ENCODE measurements at places on chromosomes 3 and 15.

GRCh38 chr15:100211855-100212850 lies 129.6 kb downstream of the ADAMTS17 start:
- DNase-seq, result no peak

DNA sequence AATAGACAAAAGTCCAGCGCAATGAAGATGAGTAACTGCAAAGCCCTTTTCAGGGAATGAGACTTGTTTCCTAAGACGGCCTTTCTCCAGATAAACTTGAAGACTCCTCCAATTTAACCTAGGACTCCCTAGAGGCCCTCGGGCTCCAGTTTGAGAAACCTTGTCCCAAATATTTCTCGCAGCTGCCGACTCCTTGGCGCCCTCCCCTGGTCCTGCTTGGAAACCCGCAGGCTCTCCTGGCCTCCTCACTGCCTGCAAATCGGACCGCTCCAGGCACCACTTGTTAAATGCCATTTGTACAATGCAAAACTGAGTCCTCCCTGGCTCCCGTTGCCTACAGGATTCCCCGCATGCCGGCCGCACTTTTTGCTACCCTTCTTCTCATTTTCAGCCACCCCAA lies 36.8 kb downstream of the MUC4 start:
- no peak for DNase-seq

- DNase-seq, result no peak
Observed at GRCh38 chr3:65996589-65996988, 42.1 kb downstream of the MAGI1 start.

- DNase-seq, result no peak
Observed at GRCh38 chr3:119401069-119401468, 62.3 kb downstream of the TMEM39A start.

DNA sequence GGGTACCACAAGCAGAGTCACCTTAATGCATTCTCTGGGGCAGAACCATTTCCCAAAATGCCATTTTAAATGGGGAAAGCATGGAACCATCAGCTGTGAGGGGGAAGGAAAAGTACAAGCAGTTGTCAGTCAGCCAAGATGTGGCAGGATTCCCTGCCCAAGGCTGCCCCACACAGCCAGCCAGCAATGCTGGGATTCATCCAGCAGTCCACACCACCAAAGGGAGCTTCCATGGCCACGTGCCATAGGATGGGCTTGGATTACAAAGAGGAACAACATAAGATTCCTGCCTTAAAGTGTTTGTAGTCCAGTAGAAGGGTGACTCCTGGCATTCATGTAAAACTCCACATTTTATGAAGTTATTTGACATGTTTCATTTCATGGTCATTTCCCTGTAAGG lies 233.3 kb downstream of the SHOX2 start:
- no peak for DNase-seq

DNA sequence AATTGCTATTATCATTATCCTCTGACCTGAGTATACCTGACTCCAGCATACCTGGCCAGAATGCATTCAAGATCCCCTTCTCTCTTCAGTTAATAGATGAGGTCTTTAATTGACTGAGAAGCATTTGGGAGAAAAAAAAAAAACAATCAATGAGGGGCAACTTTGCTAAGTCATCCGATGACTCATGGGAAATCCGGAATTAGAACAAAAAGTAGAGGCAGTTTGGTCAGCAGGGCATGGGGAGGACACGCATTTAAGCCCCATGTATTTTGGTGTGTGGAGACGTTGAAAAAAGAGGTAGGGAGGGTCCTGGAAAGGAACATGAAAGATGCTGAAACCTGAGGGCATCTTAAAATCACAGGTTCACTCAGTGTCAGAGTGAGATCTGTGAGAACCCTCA lies 256.2 kb downstream of the RORA start:
- no peak for DNase-seq

DNA sequence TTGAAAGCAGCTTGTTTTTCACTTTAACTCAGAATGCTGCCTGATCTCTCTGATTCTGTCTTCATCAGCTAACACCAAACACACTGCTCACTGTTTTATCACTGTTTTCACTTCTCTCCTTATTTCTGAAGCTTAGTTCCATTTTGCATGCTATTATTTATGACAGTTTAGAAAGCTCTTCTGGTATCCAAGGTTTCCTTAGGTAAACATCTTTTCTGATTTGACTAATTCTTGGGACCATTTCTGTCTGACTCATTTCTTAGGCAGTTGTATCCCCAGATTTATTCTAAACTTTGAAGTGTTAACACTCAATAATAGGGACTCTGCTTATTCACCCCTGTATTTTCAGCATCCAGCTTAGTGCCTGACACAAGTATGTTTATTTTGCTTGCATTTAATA lies 167.7 kb downstream of the BCHE start:
- no peak for DNase-seq

DNA sequence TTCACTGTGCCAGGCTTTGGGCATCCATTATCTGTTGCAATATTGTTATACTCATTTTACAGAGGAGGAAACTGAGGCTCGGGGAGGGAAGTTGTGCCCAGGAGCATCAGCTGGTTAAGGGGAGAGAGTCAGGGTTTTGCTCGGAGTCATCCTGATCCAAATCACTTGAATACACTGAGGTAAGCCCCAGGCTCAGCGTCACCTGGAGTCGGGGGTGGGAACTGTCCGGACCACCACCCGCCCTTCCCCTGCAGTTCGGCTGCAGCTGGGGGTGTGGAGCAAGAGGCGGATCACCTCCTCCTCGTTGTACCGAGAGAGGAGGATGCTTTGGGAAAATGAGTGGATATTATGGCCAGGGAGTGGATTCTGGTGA lies 646 bp downstream of the HRH1 start:
- no peak for DNase-seq
